CD4-positive, alpha-beta T cell treated with Interleukin-21 for 1 hour (primary cell): ENCODE measurements at places on chromosomes 1 and 21.

DNA sequence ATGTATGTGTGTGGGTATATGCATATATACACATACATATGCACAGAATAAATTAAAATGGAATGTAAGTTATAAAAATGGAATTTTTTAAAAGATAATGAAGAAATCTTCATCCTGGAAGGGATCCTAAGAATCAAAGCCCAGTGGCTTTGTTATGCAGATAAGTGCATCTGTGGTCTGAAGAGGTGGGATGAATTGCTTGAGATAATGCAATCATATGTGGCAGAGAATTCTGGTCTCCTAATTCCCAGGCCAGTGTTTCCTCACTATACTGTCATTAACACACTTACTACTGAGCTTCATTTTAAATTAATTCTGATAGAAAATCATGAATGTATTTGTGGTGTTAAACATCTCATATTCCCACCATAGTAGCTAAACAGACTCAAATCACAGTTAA is 86.7 kb upstream of the PRMT6 start:
- no peak for DNase-seq

DNA sequence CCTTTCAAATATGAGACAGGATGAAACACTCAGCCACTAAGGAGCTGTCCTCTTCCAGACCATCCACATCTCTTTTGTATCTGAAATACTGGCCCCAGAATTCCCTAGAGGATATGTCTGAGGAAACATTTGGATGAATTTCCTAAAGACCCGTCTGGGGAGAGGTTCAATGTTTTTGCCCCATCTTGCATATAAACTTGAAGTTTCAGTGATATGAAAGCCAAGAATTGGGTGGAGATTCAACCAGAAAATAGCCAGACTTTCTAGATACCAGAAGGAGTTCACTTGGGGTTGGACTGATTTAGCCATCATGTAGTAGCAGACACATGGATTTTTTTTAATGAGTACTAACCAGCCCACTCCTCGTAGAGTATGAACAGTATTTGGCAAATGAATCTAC is 182.0 kb downstream of the PLPP3 start:
- DNase-seq: no peak

DNA sequence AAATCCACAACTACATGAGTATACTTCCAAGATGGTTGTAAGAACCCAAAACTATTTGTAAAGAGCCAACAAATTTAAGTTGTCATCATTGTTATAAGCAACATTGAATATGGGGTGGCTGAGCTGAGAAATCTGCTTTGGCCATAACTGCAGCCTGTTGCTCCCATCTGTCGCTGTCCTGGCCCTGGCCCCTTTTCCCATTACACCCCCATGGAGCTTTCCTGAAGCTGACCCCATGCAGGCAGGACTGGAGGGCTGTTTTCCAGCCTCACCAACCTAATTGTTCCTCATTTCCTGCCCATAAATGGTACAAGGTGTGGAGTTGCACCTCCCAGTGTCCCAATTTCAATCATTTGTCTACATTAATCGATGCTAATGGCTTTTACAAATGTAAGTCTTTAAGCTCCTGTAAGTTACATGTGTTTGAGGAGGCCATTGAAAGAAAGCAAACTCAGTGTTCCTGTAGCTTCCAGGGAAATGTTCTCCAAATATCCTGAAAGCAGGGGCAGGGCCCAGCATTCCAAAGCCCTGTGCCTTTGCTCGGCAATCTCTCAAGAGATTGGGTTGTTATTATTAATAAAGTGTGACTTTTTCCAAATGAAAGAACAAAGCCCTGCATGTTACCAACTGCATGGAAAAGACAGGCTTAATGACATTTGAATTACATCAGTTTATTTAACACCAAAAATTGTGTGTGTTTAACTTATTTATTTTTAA is 545.9 kb downstream of the PLPP3 start:
- no peak for DNase-seq

GRCh38 chr1:147631839-147632238 is 38.5 kb downstream of the ACP6 start:
- DNase-seq: no peak
